Adrenal gland (tissue), 19 donors: ENCODE measurements at places on chromosomes 12 and 14. TPM values are rescaled to one million over a fixed set of nuclear protein-coding genes. Genes with fewer than 3 reads are reported as not detected.

DNA sequence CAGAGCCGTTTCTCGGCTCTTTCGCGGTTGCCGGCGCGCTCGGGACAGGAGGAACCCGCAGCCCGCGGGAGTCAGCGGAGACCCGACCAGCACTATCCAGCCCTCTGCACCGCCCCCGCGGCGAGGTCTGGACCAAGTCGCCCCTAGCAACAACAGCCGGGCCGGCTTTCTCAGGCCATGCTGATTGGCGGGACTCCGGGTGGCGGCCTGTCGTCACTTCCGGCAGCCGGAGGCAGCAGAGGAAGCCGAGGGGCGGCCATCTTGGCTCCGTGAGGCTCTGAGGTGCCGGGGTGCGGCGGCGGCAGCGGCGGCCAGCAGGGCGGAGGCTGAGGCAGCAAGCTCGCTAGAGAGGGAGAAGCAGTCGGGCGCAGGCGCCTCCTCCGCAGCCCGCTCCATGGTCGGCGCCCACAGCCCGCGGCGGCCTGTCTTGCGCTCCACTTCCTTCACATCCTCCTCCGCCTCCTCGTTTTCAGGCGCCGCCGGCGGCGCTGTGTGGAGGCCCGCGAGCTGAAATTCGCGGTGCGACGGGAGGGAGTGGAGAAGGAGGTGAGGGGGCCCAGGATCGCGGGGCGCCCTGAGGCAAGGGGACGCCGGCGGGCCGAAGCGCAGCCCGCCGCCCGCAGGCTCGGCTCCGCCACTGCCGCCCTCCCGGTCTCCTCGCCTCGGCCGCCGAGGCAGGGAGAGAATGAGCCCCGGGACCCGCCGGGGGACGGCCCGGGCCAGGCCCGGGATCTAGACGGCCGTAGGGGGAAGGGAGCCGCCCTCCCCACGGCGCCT is at the start of gene MARK3:
TSS of gene MARK3 (plus strand) at position 264 of the 777 bp plus-strand sequence. CDS start 615 bp downstream, outside the sequence.
- peak within 1 kb of the TSS; percentile 84 for H3K4me3 ChIP-seq
- H3K27ac ChIP-seq: peak within 1 kb of the TSS; percentile 95
- H3K4me1 ChIP-seq: peaks cover 18% of the 10 kb centered on the region

GRCh38 chr12:18120899-18121298 is 30.9 kb upstream of the RERGL start:
- no peak overlapping the region for H3K4me3 ChIP-seq
- H3K36me3 ChIP-seq: no peaks in the 10 kb centered on the region
- H3K27ac ChIP-seq: no peak overlapping the region
- no peaks in the 10 kb centered on the region for H3K27me3 ChIP-seq
- no peaks in the 10 kb centered on the region for H3K4me1 ChIP-seq
- DNase-seq: no peak

DNA sequence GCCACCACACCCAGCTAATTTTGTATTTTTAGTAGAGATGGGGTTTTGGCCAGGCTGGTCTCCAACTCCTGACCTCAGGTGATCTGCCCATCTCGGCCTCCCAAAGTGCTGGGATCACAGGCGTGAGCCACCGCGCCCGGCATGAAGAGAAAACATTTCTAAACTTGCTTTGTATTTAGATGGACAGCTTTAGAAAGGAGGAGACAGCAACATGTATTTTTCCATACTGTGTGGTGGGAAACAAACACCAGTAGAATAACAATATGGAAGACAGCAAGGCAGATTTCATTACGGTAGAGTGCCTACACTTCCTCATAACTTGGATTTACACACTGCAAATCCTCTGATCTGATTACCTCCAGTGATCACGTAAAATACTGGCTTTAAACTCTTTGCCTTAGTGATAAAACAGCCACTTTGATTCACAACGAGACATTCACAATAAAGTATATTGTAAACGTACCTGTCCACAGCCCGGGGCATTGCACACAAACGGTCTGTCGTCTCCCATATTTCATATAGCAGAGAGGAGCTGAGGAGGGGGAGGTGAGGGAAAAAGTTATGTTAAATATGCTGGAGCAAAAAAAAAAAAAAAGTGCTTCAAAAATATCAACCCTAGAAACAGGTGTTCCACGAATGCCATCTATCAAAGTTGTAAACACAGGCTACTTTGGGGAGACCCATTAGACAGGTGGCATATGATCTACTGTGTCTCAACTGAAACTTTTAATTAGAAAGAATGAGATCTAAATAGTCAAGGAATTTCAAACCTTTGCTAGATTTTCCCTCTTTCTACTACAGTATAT is 25.5 kb downstream of the ATF7 start:
- no peak overlapping the region for H3K4me3 ChIP-seq
- no peak overlapping the region for H3K27ac ChIP-seq
- H3K27me3 ChIP-seq: no peaks in the 10 kb centered on the region
- H3K36me3 ChIP-seq: no peaks in the 10 kb centered on the region
- peaks cover 6% of the 10 kb centered on the region for H3K4me1 ChIP-seq

- H3K27me3 ChIP-seq: peaks cover 16% of the 10 kb centered on the region
- H3K4me1 ChIP-seq: no peaks in the 10 kb centered on the region
- no peak overlapping the region for H3K27ac ChIP-seq
- DNase-seq: no peak
These were observed 30.9 kb upstream of the ANKRD9 start for GRCh38 chr14:102540315-102541028.

DNA sequence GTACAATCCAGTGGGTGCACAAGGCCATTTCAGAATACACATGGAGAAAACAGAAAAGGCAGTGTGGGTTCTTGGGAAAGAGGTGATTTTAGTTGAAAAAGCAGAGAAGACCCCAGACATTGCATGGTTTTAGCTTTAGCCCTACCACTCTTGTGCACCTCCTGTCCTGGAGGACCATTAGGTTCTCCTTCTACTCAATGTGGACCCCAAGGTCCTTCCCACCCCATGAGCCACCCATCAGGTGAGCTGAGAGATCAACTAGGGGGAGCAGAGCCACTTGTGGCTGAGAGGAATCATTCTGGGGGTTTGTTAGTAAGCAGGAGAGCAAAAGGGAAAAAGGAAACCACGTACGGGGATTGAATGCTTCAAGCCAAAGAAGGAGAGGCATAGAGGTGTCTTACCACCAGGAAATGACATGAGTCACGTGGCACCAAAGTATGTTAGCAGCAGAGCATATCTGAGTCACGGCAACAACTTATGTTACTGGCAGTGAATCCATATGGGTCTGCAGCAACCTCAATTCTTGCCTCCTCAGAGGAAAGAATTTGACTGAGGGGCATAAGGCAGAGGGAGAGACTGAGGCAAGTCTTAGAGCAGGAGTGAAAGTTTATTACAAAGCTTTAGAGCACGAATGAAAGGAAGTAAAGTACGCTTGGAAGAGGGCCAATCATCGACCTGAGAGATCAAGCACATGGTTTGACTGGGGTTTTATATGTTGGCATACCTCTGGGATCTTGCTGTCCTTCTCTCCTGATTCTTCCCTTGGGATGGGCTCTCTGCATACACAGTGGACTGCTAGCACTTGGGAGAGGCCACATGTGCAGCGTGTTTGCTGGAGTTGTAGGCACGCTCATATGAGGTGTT is 73.9 kb downstream of the HSD17B6 start:
- no peaks in the 10 kb centered on the region for H3K36me3 ChIP-seq
- no peaks in the 10 kb centered on the region for H3K27me3 ChIP-seq
- no peak for DNase-seq
- no peak overlapping the region for H3K4me3 ChIP-seq
- H3K4me1 ChIP-seq: peaks cover 24% of the 10 kb centered on the region
- H3K27ac ChIP-seq: no peak overlapping the region

DNA sequence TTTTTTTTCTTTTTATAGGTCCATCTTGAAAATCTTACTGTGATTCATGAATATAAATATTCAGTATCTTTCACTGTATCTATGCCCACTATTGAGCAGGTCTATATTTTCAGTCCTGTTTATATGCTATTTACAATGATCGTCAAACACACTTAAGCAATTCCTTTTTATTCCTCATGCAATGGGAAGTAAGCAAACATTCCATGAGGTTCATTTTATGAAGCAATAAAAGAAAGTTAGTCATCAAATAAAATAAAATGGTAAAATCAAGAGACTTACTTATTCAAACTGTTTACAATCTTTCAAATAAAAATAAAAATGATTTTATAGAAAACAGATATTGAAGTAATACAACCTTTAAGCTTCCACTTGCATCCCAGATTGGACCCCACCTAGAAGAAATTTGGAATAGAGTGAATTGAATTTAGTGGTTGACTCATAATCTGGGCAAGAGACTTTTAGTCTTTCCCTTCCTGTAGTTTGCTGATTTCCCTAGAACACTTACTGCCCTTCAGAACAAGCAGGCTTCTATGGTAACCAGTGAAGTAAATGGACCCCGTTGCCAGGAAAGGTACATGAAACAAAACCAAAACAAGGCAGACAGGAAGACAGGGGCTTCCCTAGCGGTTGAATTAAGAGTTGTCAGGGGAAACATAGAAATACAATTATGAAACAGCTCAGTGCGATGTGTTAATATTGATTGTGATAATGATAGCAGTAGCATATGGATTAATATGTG is 241.0 kb upstream of the ATP2B1 start:
- peaks cover 27% of the 10 kb centered on the region for H3K4me1 ChIP-seq
- H3K36me3 ChIP-seq: no peaks in the 10 kb centered on the region
- no peak overlapping the region for H3K4me3 ChIP-seq
- no peak for DNase-seq
- no peak overlapping the region for H3K27ac ChIP-seq

DNA sequence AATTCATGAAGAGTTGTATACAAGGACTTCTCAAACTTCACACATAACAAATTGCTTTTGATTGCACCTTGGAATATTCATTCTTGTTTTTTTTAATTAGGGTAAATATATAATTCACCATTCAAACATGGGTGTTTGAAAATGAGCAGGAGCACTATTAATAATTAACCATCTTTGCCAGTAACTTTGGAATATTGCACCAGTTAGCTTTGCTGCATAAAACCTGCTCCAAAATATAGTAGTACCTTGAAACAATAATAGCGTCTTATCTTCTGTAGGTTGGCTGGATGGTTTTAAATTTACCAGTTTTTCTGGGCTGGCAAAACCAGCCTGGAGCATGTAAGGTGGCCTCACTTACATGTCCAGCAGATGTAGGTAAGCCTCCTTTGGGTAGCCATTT is 1112.4 kb downstream of the TRHDE start:
- no peaks in the 10 kb centered on the region for H3K27me3 ChIP-seq
- no peaks in the 10 kb centered on the region for H3K4me1 ChIP-seq
- H3K4me3 ChIP-seq: no peak overlapping the region
- H3K36me3 ChIP-seq: no peaks in the 10 kb centered on the region
- H3K27ac ChIP-seq: no peak overlapping the region

- H3K4me1 ChIP-seq: peaks cover 50% of the 10 kb centered on the region
- H3K27me3 ChIP-seq: no peaks in the 10 kb centered on the region
- no peaks in the 10 kb centered on the region for H3K36me3 ChIP-seq
- no peak overlapping the region for H3K4me3 ChIP-seq
These were observed 114.7 kb downstream of the NCOR2 start for GRCh38 chr12:124452576-124453331.

DNA sequence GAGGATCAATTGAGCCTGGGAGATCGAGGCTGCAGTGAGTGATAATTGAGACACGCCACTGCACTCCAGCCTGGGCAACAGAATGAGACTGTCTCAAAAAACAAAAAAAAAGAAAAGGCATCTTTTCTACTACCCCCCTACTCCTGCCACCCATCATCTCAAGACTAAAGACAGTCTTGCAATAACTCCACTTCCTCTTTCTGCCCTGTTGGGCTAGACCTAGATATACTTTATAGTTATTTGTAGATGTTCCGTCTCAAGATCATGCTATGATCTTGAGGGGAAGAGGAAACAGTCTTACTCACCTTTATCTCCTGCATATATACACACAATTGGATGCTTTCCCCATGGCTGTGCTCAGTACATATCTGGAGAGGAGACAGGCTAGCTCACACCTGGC is 12.1 kb upstream of the ESPL1 start:
- H3K27ac ChIP-seq: no peak overlapping the region
- H3K27me3 ChIP-seq: no peaks in the 10 kb centered on the region
- H3K4me1 ChIP-seq: peaks cover 17% of the 10 kb centered on the region
- no peak overlapping the region for H3K4me3 ChIP-seq
- no peak for DNase-seq

- no peaks in the 10 kb centered on the region for H3K27me3 ChIP-seq
- H3K27ac ChIP-seq: no peak overlapping the region
- no peak for DNase-seq
- no peaks in the 10 kb centered on the region for H3K36me3 ChIP-seq
- H3K4me3 ChIP-seq: no peak overlapping the region
- peaks cover 77% of the 10 kb centered on the region for H3K4me1 ChIP-seq
These were observed 37.9 kb downstream of the PITPNM2 start for GRCh38 chr12:123113026-123113425.

Gene RNASE1
- 388 TPM for polyA plus RNA-seq

Gene LMNTD1
- not detected for polyA plus RNA-seq

Gene GLS2
- 1.6 TPM for polyA plus RNA-seq

Gene RAD9B
- 0.20 TPM for polyA plus RNA-seq

Gene UNC79
- polyA plus RNA-seq: 1.0 TPM

Gene TXNDC16
- polyA plus RNA-seq: 1.4 TPM

Gene CACNA1C
- polyA plus RNA-seq: 2.4 TPM
